ENCODE measurements at places on chromosomes 5 and 9.

- H3K4me3 ChIP-seq, result no peak overlapping the region
- no peak for DNase-seq
- no peak overlapping the region for H3K27ac ChIP-seq
These were observed 480.3 kb upstream of the SEMA6A start for GRCh38 chr5:117054911-117055310.

DNA sequence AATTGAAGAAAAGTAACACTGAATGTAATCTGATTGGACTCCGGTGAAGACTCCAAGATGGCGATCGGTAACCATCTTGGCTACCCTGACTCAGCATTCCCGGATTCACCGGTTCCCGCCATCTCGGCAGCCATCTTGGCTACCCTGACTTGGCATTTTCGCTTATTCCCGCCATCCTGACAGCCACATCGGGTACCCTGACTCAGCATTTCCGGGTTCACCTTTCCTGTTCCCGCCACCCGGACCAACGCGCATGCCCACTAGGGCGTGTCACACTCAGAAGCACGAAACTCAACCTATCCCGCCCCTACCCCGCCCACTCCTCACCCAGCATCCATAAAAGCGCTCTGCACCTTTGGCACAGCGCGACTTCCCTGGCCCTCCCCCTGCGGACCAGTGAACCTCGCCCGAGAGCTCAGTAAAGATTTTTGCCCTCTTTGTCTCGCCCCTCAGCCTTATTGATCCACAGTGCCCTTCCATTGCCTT lies 17.2 kb downstream of the SPTLC1 start:
- no peaks in the 10 kb centered on the region for H3K36me3 ChIP-seq
- H3K4me1 ChIP-seq, result no peaks in the 10 kb centered on the region
- DNase-seq, result peak; percentile 33
- H3K27me3 ChIP-seq, result no peaks in the 10 kb centered on the region

DNA sequence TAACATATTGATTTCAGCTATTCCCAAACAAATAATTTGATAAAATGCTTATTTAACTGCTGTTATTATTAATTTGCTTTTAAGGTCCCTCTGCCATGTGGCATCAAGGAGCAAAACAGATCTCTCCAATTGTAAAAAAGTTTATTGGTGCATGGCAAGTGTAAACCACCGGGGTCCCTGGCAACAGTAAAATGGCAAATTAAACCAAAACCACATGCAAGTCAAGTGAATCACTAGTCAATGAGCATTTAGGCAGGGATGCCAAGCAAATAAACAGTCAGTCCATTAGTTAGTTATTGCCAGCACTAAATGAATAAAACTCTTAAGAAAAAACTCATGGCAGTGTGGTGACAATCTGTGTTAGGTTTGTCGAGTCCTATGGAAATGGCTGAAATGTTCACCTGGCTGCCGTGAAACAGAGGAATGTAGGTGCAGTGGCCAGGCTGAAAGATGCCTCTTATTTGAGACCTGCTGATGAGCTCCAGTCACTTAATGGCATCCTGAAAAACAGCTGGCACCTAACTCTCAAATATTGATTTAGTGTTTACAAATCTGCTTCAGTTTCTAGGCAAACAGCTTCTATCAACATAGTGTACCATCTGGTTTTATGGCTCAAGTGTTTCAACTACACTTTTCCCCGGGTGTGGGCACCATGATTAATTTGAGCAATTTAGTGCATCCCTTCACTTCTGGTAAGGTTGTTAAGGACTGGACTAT lies 296.5 kb upstream of the ITGA1 start:
- H3K27me3 ChIP-seq, result no peaks in the 10 kb centered on the region
- no peak for DNase-seq
- no peak overlapping the region for H3K27ac ChIP-seq
- H3K36me3 ChIP-seq, result no peaks in the 10 kb centered on the region

GRCh38 chr9:137269231-137269772 lies 8.2 kb upstream of the TOR4A start:
- H3K27me3 ChIP-seq, result no peaks in the 10 kb centered on the region
- H3K4me3 ChIP-seq, result no peak overlapping the region
- peaks cover 14% of the 10 kb centered on the region for H3K4me1 ChIP-seq
- peak overlapping the region; percentile 5 for H3K27ac ChIP-seq
- DNase-seq, result no peak
- peaks cover 4% of the 10 kb centered on the region for H3K36me3 ChIP-seq

GRCh38 chr9:3479514-3480352 lies 46.1 kb downstream of the RFX3 start:
- no peaks in the 10 kb centered on the region for H3K36me3 ChIP-seq
- no peak for DNase-seq
- peaks cover 18% of the 10 kb centered on the region for H3K4me1 ChIP-seq
- H3K4me3 ChIP-seq, result no peak overlapping the region
- no peaks in the 10 kb centered on the region for H3K27me3 ChIP-seq
- H3K27ac ChIP-seq, result no peak overlapping the region

DNA sequence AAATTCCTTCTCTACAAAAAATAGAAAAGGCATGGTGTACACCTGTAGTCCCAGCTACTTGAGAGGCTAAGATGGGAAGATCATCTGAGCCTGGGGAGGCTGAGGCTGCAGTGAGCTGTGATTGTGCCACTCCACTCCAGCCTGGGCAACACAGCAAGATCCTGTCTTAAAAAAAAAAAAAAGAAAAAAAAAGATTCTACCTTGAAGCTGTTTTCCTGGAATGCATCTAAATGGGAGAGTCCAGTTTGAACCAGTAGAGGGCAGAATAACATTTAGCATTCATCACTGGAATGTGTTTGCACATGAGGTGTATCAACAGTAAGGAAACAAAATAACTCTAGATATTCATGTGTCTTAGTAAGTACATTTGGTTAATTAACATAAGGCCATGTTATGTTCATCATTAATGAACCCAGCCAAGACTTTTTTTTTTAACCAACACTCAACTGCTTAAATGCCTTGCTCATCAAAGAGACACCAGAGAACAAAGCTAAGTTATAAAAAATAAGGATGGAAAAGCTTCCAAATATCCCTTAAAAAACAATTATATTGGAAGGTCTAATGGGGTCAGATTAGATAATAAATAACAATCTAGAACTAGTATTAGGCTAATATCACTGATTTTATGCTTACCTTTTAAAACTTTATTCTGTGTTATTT lies 16.1 kb downstream of the IFNE start:
- no peak overlapping the region for H3K27ac ChIP-seq
- no peak overlapping the region for H3K4me3 ChIP-seq

DNA sequence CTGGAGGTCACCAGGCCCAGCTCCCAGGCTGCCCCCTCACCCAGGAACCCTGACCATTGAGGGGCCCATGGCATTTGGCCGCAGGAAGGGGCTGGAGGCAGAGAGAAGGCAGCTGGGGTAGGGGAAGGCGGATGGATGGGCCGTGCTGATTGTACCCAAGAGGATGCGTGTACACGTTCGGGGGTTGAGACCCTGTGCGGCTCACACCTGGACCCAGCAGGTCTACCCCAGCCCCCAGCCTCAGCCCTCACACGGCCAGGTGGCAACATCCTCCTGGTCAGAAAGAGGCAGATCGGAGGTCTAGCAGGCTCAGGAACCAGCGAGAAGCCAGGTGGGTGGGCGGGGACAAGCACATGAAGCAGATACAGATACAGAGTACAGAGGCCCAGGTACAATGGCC lies 33.7 kb downstream of the NACC2 start:
- no peak overlapping the region for H3K27ac ChIP-seq
- DNase-seq, result no peak
- H3K4me1 ChIP-seq, result no peaks in the 10 kb centered on the region
- H3K36me3 ChIP-seq, result no peaks in the 10 kb centered on the region
- H3K27me3 ChIP-seq, result no peaks in the 10 kb centered on the region
- H3K4me3 ChIP-seq, result no peak overlapping the region

GRCh38 chr5:178111925-178112324 lies 1.4 kb upstream of the N4BP3 start:
- peaks cover 35% of the 10 kb centered on the region for H3K4me1 ChIP-seq
- no peak overlapping the region for H3K27ac ChIP-seq
- H3K36me3 ChIP-seq, result no peaks in the 10 kb centered on the region
- no peak for DNase-seq
- no peak overlapping the region for H3K4me3 ChIP-seq
- H3K27me3 ChIP-seq, result no peaks in the 10 kb centered on the region

GRCh38 chr9:133821601-133822429 lies 83.7 kb upstream of the SARDH start:
- DNase-seq, result no peak
- H3K4me1 ChIP-seq, result no peaks in the 10 kb centered on the region
- no peaks in the 10 kb centered on the region for H3K27me3 ChIP-seq

GRCh38 chr9:107733523-107733894 lies 243.9 kb upstream of the KLF4 start:
- no peak for DNase-seq
- H3K4me3 ChIP-seq, result no peak overlapping the region
- H3K4me1 ChIP-seq, result no peaks in the 10 kb centered on the region
- no peaks in the 10 kb centered on the region for H3K36me3 ChIP-seq
- H3K27ac ChIP-seq, result no peak overlapping the region

DNA sequence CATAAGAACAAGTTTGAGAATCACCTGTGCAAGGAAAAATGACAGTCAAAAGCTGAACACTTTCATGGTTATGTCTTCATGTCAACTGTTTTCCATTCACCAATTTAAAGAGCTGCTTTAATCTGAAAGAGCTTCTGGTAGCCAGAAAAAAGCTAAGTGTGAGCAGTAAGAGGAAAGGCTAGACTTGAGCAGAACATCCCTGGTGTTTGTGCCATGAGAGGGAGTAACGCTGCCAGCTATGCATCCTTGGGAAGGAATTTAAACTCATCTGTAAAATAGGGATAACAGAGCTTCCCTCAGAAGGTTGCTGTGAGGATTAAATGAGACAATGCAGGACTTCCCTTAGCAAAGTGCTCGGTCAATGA lies 193.7 kb downstream of the MAPKAP1 start:
- peaks cover 3% of the 10 kb centered on the region for H3K36me3 ChIP-seq
- H3K4me3 ChIP-seq, result no peak overlapping the region
- H3K27me3 ChIP-seq, result no peaks in the 10 kb centered on the region
- DNase-seq, result no peak

DNA sequence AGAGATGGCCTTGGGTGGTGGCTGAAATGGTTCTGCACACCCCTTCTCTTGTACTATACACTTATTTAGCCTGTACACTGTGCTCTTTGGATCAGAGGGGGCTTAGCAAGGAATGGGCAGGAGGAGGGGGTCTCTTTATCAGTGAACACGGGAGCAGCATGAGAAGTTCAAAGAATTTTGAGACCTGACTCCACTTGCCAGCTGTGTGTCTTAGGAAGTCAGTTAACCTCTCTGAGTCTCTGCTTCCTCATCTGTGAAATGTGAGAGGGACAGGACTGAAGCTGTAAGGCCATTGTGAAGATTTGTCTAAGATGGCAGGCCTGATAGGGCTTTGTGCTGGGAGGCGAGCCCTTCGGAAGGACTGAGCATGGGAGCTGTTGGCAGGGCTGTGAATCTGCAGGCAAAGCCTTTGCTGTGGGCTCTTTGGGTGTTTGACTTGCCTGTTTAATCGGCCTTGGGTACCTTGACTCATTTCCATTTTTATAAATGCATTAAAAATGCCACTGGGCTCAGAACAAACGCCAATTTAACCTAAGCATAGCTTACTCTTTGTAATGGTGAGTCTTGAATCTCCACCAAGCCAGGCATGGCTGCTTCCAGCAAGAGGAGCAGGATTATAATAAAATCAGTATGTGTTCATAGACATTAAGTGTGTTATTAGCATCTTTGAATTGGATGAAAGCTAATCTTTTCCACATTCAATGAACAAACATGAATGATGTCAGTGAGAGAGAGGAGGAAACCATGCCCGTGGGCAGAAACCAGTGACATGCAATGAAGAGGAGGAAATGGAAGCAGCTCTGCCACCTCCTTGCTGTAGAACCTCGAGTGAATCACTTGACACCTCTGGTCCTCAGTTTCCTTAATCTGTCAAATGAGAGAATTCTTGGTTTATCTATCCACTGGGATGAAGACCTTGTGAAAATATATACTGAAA lies 89.4 kb downstream of the MACROH2A1 start:
- no peak for DNase-seq
- H3K36me3 ChIP-seq, result no peaks in the 10 kb centered on the region
- H3K4me1 ChIP-seq, result peaks cover 5% of the 10 kb centered on the region
- H3K27ac ChIP-seq, result no peak overlapping the region
- no peaks in the 10 kb centered on the region for H3K27me3 ChIP-seq
- H3K4me3 ChIP-seq, result no peak overlapping the region

DNA sequence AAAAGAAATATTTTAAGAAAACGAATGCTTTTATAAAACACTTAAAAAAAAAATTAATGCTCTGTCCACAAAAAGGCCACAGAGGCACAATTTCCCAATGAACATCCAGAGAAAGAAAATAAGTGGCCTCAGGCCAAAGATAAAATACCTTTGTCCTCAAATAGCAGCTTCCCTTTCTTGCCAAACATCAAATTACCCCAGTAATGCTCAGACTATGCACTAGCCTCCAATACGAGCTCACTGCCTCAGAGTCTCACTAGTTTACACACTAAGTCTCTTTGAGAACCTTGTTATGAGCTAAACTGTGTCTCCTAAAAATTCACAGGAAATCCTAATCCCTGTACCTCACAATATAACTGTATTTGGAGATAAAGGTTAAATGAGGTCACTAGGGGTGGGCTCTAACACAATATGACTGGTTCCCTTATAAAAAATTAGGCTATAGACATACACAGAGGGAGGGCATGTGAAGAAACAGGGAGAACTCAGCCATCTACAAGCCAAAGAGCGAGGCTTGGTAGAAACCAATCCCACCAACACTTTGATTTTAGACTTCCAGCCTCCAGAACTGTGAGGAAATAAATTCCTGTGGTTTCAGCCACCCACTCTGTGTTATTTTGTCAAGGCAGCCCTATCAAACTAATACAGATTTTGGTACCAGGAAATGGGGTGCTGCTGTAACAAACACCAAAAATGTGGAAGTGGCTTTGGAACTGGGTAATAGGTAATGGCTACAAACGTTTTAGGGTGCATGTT lies 4.4 kb downstream of the MPDZ start:
- no peaks in the 10 kb centered on the region for H3K36me3 ChIP-seq
- no peak for DNase-seq
- H3K4me1 ChIP-seq, result no peaks in the 10 kb centered on the region

GRCh38 chr9:90813046-90813445 lies 11.4 kb downstream of the SYK start:
- no peak for DNase-seq
- no peak overlapping the region for H3K4me3 ChIP-seq
- H3K27me3 ChIP-seq, result no peaks in the 10 kb centered on the region
- peaks cover 14% of the 10 kb centered on the region for H3K4me1 ChIP-seq

- no peaks in the 10 kb centered on the region for H3K36me3 ChIP-seq
- H3K4me3 ChIP-seq, result no peak overlapping the region
- DNase-seq, result no peak
These were observed 245.9 kb downstream of the CTNND2 start for GRCh38 chr5:11658376-11658775.

GRCh38 chr5:107372723-107373450 lies 297.9 kb downstream of the EFNA5 start:
- DNase-seq, result no peak
- no peak overlapping the region for H3K27ac ChIP-seq
- no peak overlapping the region for H3K4me3 ChIP-seq
- no peaks in the 10 kb centered on the region for H3K4me1 ChIP-seq
- H3K27me3 ChIP-seq, result no peaks in the 10 kb centered on the region

DNA sequence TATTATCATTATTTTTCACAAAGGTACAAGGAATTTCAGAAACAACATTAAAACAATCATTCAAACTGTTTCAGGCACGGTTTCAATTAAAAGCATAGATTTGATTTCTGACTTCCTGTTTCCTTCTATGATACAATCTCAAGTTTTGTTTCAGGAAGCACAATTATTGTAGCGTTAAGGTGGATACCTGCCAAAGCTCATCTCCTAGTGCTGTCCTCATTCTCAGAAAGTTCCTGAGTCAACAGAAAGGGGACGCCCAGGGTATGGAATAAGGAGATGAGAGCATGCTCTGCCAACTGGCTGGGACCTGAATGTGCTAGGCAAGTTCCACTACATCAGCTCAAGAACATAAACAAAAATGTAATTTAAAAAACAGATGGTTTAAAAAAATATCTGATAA lies 2.0 kb upstream of the TRIM14 start:
- H3K4me3 ChIP-seq, result no peak overlapping the region
- no peak overlapping the region for H3K27ac ChIP-seq
- H3K27me3 ChIP-seq, result no peaks in the 10 kb centered on the region

Measured in CD8-positive, alpha-beta memory T cell (primary cell).